ENCODE measurements at places on chromosomes 11 and 22. TPM values are rescaled to one million over a fixed set of nuclear protein-coding genes. Genes with fewer than 3 reads are reported as not detected.

LIF gene
- 21.0 TPM for total RNA-seq

UBASH3B gene
- 31.4 TPM for total RNA-seq

HIPK3 gene
- 16.5 TPM for total RNA-seq

SLC29A2 gene
- 9.5 TPM for total RNA-seq

ST13 gene
- total RNA-seq, result 159 TPM

UBQLN3 gene
- not detected for total RNA-seq
